Retina (tissue), 1 donor: ENCODE measurements at places on chromosomes 4 and X.

- DNase-seq, result peak; percentile 28
These were observed 44.5 kb downstream of the FGFRL1 start for GRCh38 chr4:1055721-1056590.

GRCh38 chr4:173194157-173194556 is 25.5 kb downstream of the GALNT7 start:
- no peak for DNase-seq

DNA sequence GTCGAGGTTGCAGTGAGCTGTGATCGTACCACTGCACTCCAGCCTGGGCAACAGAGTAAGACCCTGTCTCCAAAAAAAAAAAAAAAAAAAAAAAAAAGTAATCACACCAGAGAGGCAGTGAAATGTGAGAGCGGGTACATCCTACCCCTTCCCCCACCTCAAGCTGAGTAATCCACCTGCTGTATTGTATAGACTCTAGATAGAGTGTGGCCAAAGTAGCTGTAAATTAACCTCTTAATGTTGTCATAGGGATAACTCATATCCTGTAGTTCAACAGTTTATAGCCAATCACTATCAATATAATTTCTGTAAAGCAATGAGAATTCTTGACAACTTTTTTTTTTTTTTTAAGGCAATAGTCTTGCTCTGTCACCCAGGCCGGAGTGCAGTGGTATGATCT is 30.8 kb downstream of the TNIP2 start:
- DNase-seq, result no peak

- DNase-seq, result no peak
These were observed 446.7 kb upstream of the TENM3 start for GRCh38 chr4:181796502-181796901.

DNA sequence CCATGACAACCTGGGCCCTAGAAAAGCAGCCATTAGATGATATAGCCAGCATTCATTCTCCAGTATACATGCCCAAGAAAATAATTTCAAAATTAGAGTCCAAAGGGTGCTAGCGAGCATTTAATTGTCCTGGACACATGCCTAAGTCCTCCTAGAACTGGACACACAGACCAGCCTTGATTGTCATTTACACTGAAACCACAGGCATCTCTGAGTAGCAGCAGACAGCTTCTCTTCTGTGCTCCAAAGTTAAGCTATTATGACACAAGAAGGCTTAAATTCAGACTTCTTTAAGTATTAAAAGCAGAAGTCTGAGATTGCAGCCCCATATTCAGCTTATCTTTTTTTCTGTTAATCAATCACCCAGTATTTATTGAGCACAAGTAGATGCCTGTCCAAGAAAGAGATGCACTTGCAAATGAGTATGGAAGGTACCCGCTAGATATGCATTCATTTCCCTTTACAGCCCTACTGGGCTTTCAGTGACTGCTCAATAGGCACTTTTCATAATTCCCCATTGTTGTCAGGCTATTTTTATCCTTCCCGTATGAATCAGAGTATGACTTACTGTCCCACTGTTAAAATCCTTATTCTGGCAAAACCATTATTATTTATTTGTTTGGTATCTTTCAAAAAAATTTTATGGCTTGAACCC is 374.1 kb downstream of the FBXW7 start:
- DNase-seq, result peak; percentile 31

GRCh38 chr4:5517372-5517771 is 191.0 kb downstream of the EVC2 start:
- DNase-seq, result no peak

- DNase-seq, result peak; percentile 48
These were observed 71.0 kb downstream of the USP46 start for GRCh38 chr4:52588097-52588496.

DNA sequence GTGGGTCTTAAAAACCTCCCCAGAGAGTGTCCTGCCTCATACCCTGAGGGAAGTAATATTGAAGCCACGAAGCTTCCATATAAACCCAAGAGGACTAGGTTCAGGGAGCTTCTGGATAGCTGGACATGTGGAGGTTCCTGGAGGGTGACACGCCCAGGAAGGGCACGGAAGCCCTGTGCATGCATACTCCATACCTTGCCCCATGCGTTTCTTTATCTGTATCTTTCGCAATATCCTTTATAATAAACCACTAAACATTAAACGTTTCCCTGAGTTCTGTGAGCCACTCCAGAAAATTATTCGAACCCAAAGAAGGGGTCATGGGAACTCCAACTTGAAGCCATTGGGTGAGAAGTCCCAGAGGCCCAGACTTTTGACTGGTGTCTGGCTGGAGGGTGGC is 45.7 kb upstream of the HPF1 start:
- no peak for DNase-seq

- DNase-seq, result peak; percentile 42
These were observed 717 bp downstream of the EDA start for GRCh38 chrX:69616457-69617203.

DNA sequence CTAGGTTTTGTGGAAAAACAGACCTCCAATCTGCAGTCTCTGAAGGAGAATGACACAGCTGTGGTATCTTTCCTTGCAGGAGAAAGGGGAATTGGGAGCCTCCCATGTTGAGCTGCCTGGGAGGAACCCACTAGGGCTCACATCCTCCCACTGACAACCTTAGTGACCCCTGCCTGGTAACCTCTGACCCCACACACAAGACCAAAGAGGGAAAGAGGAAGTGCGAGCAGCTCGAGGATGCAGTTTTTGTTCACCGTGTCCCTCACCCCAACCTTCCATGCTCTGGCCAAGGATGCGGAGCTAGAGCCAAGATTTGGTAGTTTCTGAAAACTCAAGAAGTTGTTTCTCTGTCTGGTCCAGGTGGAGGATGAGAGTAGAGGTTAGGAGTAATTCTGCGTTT is 5.4 kb upstream of the ZXDA start:
- DNase-seq, result no peak

- DNase-seq, result peak; percentile 85
These were observed at the start of gene RBM41 for GRCh38 chrX:107118322-107119147. RBM41 (minus strand) TSS chrX:107118822; CDS start chrX:107118773, 49 bp downstream.

DNA sequence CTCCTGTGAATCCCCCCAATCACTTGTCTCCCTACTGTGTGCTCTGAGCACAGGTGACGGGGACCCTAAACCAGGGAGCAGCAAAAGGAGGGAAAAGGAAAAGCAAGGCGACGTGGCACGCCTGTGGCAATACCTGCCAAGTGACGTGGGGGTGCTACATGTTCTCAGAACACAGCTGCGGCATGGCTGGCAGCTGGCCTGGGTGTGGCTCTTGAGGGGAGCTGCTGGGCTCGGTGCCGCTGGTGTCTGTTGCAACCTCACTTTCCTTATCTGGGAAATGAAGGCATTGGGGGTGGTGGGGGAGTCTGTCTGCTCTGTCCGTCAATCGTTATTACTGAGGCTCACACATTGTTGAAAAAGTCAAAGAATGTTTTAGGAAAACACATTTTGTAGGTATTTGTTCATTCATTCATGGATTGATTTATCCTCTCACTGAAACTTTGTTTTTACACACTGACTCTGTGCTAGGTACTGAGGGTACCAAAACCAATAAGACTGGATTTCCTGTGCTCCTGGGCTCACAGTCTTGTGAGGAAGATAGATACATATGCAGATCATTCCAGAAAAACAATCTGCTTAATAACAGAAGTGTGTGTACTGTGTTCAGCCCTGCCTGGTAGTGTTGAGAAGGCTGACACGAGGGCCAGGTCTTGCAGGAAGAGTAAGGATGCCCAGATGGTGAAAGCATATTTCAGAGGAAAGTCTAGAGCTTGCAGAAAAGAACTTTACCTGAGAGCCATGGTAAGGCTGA is 217.6 kb downstream of the PTTG2 start:
- DNase-seq, result no peak

- DNase-seq, result no peak
These were observed 162.5 kb upstream of the TBL1X start for GRCh38 chrX:9302381-9302780.

- no peak for DNase-seq
These were observed 207.4 kb upstream of the MAOA start for GRCh38 chrX:43448688-43449087.

DNA sequence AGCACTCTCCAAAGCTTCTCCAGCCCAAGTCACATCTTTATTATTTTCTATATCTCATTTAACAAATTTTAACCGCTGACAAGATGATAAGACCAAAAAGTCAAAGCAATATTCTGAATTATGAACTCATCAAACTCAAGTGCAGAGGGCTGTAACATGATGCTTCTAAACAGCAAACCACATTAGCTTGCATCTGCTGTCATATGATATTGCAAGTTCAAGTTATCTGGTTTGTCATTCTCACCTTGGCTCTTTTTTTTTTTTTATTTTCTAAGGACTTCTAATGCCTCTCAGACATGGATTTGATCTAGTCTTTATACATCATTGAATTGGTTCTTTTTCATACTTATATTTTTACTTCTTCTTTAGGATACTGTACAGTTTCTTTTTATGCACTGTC is 93.4 kb downstream of the SLC10A7 start:
- DNase-seq, result no peak

DNA sequence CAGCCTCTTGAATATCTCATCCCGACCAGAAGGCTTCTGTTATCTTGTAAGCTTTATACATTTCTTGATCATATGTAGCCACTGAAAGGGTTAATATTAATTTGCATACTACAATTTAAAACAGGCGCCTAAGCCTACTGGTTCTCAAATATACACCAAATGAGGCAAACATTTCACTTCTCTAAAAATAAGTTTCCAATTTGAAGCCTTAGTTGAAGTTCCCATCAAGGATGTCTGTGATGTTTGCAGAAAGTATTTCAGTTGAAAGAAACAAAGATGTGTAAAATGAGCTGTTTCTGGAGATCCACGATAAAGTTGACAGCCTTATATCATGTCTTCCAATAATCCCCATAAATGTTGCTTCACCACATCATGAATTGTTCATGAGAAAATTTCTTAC is 70.6 kb downstream of the KIT start:
- no peak for DNase-seq

GRCh38 chr4:128663325-128663724 is 146.2 kb upstream of the JADE1 start:
- DNase-seq, result no peak
